NCI-H2029 treated with DMSO at 0.1 percent for 48 hours (cell line): ENCODE measurements at places on chromosomes 3 and 15.

GRCh38 chr3:64340641-64341101 lies 115.4 kb upstream of the PRICKLE2 start:
- DNase-seq = no peak

DNA sequence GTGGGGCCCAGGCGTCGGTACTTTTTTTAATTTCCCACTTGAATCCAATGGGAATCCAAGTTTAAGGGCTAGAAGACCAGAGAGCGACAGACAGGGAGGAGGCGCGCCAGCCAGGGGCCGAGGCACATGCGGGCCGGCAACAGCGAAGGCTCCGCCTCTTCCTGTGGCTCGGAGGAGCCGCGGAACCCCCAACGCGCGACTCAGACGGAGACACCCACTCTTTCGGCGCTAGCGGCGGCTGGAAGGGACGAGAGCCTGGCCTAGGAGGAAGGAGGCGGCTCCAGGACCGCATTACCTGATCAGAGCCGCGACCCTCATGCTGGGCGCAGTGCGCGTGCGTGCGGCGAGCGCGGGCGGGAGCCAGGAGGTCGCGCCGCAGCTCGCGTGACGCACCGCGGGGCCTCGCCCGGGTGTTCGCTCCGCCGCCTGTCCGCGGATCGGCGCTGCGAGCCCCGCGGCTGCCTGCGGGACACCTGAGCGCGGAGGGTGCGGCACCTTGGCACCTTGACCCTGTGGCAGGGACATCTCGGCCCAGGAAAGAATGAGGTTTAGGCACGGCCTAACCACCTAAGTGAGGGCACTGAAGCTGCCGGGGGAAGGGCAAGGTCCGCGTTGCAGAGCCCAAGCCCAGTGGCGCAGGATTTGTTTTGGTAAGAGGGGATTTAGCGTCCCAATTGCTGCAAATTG lies at the start of gene DPH6:
DPH6 (minus strand) TSS at position 342 of the 687 bp plus-strand sequence; CDS start at position 318, 24 bp downstream.
- no peak for DNase-seq

- DNase-seq = no peak
Observed at GRCh38 chr3:195869413-195870001, 38.8 kb downstream of the TNK2 start.

DNA sequence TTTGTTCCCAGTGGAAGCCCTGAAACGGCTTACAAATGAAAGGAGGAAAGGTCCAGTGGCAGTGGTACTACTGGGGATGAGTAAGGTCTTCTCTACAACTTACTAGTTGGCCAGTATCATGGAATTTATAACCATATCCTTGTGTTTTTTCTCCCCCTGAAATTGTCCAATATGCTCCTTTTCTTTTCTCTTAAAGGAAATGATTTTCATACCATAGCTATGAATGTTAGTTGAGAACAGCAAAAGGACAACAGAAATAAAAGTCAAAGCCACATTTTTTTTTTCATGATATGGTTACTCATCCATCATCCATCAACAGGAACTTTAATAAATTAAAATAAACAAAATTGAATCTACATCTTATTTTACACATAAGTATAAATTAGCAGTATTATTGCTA lies 450.4 kb downstream of the MFSD1 start:
- DNase-seq = no peak

DNA sequence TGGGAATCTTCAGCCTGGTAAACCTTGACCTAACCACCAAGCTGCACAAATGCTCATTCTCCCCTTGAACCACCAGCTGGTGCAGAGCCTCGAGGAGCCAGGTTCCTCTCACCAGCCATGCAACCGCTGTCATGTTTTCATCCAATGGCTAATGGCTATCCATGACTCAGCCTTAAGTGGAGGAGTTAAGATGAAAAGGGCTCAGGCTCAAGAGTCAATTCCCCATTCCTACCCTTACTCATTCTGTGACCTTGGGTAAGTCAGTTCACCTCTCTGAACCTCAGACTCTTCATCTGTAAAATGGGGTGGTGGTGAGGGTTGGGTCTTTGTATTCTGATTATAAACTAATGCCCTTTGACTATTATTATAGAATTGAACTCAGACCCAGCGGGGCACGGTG lies 515.6 kb downstream of the SHQ1 start:
- no peak for DNase-seq
